Cardiac muscle cell (in vitro differentiated cells and primary cell): ENCODE measurements at places on chromosomes 1 and 21.

- peak; percentile 39 for DNase-seq
- no peak overlapping the region for H3K27ac ChIP-seq
- no peaks in the 10 kb centered on the region for H3K4me1 ChIP-seq
- no peaks in the 10 kb centered on the region for H3K36me3 ChIP-seq
- no peaks in the 10 kb centered on the region for H3K27me3 ChIP-seq
Measured at GRCh38 chr1:21594935-21595897, 73.9 kb downstream of the RAP1GAP start.

GRCh38 chr1:98766255-98766654 lies 104.7 kb downstream of the SNX7 start:
- no peaks in the 10 kb centered on the region for H3K36me3 ChIP-seq
- no peaks in the 10 kb centered on the region for H3K27me3 ChIP-seq
- H3K27ac ChIP-seq = no peak overlapping the region
- H3K4me3 ChIP-seq = no peak overlapping the region
- no peak for DNase-seq

- no peak overlapping the region for H3K4me3 ChIP-seq
- no peak for DNase-seq
- no peaks in the 10 kb centered on the region for H3K4me1 ChIP-seq
- H3K27me3 ChIP-seq = no peaks in the 10 kb centered on the region
- no peaks in the 10 kb centered on the region for H3K36me3 ChIP-seq
Measured at GRCh38 chr1:92536980-92537884, 50.5 kb upstream of the GFI1 start.

DNA sequence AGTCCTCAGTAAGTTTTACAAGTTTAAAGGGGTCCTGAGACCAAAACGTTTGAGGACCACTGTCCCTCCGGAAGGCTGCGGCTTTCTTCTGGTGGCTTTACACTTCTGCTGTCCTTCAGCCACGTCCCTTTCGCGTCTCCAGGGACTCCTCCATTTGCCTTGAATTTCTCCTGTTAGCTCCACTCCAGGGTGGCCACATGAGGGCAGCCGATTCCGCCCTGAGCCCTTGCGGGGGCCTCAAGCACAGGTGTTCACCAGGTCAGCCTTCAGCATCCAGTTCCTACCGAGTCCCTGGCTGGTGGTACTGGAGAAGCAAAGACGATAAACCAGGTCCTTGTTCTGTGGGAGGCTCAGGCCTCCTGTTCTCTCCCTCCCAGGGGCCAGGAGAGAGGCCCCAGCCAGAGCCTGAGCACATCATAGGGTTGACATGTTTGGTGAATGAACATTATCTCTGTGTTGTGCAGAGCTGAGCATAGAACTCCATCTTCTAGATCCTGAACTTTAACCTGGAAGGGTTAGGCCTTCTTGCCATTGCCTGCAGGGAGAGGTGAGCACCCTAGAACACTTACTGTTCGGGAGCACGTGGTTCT lies 27.4 kb upstream of the COQ8A start:
- peak; percentile 78 for DNase-seq
- no peaks in the 10 kb centered on the region for H3K27me3 ChIP-seq
- no peaks in the 10 kb centered on the region for H3K4me1 ChIP-seq
- no peak overlapping the region for H3K4me3 ChIP-seq

DNA sequence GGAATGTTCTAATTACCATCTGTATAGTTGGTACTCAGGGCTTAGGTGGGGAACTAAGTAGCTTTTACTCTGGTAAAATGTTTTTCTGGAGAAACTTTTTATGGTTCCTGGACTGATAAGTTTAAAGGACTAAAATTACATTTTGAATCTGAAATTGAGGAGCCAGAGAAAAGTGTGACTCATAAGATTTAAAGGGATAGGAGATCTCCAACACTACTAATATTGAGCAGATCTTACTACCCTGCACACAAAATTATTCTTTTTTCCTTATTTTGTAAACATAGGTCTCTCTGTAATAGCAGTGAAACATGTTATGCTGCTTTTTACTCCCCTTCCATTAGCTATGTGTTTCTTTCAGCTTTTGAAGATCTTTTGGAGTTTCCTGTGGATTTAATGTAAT lies 32.5 kb downstream of the MTF2 start:
- H3K27ac ChIP-seq = peak overlapping the region; percentile 41
- no peaks in the 10 kb centered on the region for H3K27me3 ChIP-seq
- DNase-seq = no peak

DNA sequence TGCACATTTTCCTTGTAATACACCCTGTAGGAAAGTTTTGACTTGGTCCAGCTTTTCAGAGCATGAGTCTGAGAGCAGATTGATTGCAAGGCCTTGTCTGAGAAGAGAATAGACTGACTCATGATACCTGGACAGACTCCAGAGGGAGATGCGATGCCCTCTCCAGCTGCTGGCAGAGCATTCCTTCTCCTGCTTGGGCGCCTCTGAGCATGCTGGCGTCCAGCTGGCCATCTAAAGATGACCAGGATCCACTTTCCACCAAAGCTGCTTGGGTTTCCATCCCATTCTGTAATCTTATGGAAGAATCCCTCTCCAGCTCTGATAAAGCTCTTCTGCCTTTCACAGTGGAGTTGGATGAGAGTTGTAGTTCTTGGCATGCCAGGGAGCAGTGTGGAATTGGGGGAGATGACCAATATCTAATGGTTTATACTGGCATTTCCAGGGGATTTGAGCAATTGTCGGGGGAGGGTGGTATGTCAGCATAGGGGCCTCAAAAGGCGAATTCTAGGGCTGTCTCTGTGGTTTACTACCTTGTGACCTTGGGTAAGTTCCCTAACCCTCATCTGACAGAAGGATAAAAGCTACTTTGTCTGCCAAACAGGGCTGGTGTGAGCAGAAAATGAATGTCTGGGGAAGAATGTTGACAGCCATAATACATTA lies 19.5 kb downstream of the SZRD1 start:
- H3K27me3 ChIP-seq = no peaks in the 10 kb centered on the region
- peak overlapping the region; percentile 1 for H3K27ac ChIP-seq
- DNase-seq = no peak
- H3K4me1 ChIP-seq = peaks cover 6% of the 10 kb centered on the region

DNA sequence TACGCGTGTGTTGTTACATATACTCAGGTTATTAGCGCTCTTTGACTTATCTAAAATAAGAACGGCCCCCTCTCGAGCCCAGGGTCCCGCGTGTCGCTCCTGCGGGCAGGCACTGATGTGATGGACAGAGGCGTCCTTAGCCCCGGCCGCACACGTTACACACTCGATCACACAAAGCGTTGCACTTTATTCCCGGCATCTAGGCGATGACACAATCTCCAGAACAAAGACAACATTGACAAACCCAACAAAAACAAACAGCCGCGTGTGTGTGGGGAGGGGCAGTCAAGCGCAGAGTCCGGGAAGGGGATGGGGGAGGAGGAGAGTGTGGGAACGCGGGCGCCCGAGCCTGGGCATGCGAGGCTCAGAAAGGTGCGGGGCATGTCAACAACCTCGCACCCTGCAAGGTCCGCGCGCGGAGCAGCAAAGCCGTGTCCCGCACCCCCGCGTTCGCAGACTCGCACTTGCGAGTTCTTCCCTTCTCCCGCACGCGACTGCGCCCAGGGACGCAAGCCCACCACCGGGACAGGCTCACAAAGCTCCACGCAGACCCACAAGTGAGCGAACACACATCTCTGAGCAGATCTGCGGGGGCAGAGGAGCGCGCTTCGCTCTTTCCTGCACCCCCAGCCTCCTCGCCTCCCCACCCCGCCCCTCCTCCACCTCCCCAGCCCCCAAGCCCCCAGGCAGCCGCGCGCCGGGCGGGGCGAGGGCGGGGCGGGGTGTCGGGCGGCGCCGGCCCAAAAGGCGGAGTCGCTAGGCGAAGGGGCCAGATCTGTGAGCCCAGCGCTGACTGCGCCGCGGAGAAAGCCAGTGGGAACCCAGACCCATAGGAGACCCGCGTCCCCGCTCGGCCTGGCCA lies at the start of gene EFNA1:
TSS of gene EFNA1 (plus strand) at position 772 of the 862 bp plus-strand sequence. CDS start 102 bp downstream, outside the sequence.
- peak within 1 kb of the TSS; percentile 59 for H3K4me3 ChIP-seq
- peaks cover 10% of the 10 kb centered on the region for H3K36me3 ChIP-seq
- peaks cover 24% of the 10 kb centered on the region for H3K4me1 ChIP-seq
- H3K27ac ChIP-seq = peak within 1 kb of the TSS; percentile 98

DNA sequence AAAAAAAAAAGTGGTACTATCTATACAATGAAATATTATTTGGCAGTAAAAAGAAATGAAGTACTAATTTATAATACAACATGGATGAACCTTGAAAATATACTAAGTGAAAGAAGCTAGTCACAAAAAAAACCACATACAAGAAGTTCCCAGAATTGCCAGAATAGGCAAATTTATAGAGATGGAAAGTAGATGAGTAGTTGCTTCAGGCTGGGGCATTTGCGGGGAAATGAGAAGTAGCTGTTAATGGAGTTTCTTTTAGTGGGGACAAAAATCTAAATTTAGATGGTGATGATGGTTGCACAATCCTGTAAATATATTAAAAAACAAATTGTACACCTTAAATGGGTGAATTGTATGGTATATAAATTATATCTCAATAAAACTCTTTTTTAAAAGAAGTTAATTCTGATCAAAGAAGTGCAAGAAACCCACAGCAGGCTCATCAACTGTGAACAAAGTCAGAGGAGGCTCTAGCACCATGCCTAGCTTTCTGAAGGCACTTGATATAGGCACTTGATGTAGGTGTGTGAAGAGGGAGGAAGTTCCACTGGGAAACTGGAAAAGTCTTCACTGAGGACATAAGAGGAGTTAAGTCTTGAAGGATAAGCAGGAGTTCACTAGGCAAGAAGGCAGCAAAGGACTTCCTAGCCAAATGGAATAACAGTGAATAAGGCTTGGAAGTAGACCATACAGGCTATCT lies 52.5 kb downstream of the DMAP1 start:
- peaks cover under 1% of the 10 kb centered on the region for H3K4me1 ChIP-seq
- H3K4me3 ChIP-seq = no peak overlapping the region
- no peaks in the 10 kb centered on the region for H3K36me3 ChIP-seq
- H3K27me3 ChIP-seq = no peaks in the 10 kb centered on the region
- no peak for DNase-seq

DNA sequence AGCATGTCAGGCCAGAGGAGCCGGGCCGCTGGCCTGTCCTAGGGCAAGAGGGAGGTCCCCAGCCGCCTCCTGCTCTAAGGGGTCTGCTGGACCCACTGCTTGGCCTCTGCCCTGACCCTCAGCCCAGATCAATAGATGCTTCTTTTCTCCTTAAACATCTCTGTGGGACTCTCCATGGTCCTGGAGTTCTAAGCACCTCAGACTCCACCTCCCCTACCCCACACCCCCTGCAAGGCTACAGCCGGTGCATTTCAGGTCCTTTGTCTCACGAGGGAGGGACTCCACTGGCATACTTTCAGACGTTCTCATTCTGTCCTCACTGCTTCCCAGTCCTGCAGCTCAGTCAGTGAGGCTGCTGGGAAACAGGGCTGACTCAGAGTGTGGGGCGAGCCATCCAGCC lies 11.0 kb downstream of the CNTN2 start:
- no peak overlapping the region for H3K4me3 ChIP-seq
- no peaks in the 10 kb centered on the region for H3K36me3 ChIP-seq
- peaks cover 16% of the 10 kb centered on the region for H3K27me3 ChIP-seq
- no peak for DNase-seq
- H3K4me1 ChIP-seq = no peaks in the 10 kb centered on the region

DNA sequence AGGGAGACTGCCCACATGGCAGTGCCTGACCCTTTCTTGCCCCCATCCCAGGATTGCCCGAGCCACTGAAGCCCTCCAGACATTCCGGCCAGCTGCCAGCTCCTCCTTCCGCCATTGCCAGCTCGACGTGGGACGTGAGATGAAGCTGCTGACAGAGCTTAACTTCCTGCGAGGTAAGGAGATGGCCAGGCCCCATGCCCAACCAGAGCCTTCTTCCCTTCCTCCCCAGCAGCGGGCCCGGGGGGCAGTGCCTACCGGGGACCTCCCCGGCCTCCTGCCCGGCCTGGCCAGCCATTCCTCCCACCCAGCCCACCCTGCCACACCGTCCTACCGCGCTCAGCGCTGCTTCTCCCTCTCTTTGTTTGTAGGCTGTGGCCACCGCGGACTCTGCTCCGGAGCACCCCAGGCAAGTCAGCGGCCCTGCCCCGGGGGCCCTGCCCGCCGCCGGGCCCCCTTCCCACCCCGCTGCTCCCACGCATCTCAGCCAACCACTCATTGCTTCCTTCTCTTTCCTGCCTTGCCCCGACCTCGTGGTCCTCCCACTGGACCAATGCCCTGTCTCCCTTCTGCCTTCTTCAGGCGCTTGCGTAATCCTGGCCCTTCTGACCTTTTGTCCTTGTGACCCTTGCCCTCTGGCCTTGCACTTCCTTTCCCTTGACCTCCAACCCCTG lies 4.9 kb downstream of the TRIM46 start:
- DNase-seq = no peak
- peaks cover 6% of the 10 kb centered on the region for H3K27me3 ChIP-seq
- H3K4me1 ChIP-seq = no peaks in the 10 kb centered on the region
- H3K4me3 ChIP-seq = no peak overlapping the region
- no peaks in the 10 kb centered on the region for H3K36me3 ChIP-seq

DNA sequence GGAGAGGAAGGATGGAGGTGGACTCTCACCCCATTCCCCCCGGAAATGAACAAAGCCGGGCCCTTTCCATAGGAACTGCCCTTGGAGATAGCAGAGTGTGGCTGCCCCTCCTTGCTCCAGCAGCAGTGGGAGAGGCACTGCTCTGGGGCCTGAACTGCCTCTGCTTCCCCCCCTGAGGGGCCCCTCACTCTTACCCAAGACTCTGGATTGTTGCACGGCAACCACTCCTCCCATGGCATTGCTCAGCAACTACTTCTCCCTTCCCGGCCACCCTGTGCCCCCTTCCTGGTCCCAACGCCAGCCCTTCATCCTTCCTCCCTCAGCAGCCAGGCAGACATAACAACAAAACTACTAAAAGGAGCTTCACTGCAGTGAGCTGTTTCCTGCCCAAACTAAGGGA lies 3.0 kb upstream of the ACKR1 start:
- H3K4me1 ChIP-seq = peaks cover 18% of the 10 kb centered on the region
- DNase-seq = no peak
- H3K27me3 ChIP-seq = no peaks in the 10 kb centered on the region
- H3K36me3 ChIP-seq = no peaks in the 10 kb centered on the region
- H3K4me3 ChIP-seq = no peak overlapping the region
- H3K27ac ChIP-seq = no peak overlapping the region

- H3K27me3 ChIP-seq = no peaks in the 10 kb centered on the region
- no peaks in the 10 kb centered on the region for H3K4me1 ChIP-seq
- DNase-seq = no peak
Measured at GRCh38 chr1:119101563-119101962, 38.9 kb downstream of the WARS2 start.

DNA sequence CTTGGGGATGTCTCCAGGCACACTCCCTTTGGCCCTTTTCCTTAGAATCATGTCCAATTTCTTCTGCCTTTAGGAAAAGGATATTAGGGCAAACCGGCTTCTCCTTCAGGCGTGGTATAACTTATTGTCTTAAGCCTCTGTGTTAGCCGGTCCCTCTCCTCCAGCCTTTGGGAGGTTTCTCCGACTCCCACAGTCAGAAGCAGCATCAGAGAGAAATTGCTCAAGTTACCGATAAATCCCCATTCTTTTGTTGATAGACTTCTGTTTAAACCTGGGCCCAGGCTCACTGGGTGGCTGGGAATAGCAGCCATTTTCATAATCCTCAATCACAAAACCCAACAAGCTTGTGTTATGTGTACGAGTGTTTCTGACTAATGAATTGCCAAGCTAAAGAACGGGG lies 85.4 kb upstream of the KAZN start:
- no peak overlapping the region for H3K27ac ChIP-seq
- no peaks in the 10 kb centered on the region for H3K27me3 ChIP-seq
- no peaks in the 10 kb centered on the region for H3K4me1 ChIP-seq
- DNase-seq = no peak
- H3K36me3 ChIP-seq = no peaks in the 10 kb centered on the region
